Type B pancreatic cell (in vitro differentiated cells): ENCODE measurements at places on chromosomes 3 and 15. TPM values are rescaled to one million over a fixed set of nuclear protein-coding genes. Genes with fewer than 3 reads are reported as not detected.
A peak's percentile ranks its signal among the peaks of the same experiment; 100 is the strongest.

Gene SLC6A20
- total RNA-seq: 1.5 and 3.2 TPM in 2 replicates

DNA sequence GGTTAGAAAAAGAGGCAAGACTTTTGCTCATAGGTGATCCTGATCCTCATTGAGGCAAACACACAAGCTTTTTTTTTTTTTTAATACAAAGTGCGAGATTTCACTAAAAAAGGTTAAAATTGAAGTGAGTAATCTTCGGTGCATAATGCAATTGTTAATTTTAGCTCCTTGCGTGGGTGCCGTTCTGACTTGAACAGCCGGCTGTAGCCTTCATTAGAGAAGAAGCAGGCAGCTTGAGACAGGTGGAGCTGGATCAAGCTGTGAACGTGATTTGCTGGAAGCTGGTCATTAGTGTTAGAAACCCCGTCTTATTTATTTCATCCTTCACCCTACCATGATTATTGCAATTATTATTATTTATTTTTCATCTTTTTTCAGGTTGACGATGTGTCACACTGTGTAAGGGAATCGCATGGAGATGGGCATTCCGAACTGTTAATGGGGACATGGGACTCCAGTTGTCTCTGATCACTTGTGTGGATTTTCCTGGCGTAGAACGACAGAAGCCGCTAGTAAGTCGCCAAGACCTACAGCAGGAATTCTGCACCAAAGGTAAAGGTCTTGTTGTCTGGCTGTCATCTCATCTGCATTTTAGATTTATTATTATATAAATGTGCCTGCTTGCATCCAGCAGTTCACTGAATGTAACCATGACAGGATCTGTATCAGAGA is 40.2 kb downstream of the ARPP21 start:
- no peaks in the 10 kb centered on the region for H3K36me3 ChIP-seq
- H3K27ac ChIP-seq: no peak overlapping the region
- no peak overlapping the region for H3K4me3 ChIP-seq

Gene CHRFAM7A
- 0.55 and 3.8 TPM in 2 replicates for total RNA-seq

GRCh38 chr3:12165909-12166308 is 7.2 kb upstream of the TIMP4 start:
- H3K4me1 ChIP-seq: no peaks in the 10 kb centered on the region
- no peak overlapping the region for H3K27ac ChIP-seq
- H3K36me3 ChIP-seq: no peaks in the 10 kb centered on the region
- no peak for DNase-seq
- H3K4me3 ChIP-seq: no peak overlapping the region
- peaks cover 6% of the 10 kb centered on the region for H3K27me3 ChIP-seq

Gene WNT7A
- total RNA-seq: 3.4 and 15.1 TPM in 2 replicates

- H3K27ac ChIP-seq: peak overlapping the region; percentile 75
- no peak for DNase-seq
- no peaks in the 10 kb centered on the region for H3K36me3 ChIP-seq
Observed at GRCh38 chr15:67744331-67745072, 80.8 kb upstream of the SKOR1 start.

- H3K4me3 ChIP-seq: no peak overlapping the region
- H3K27ac ChIP-seq: no peak overlapping the region
- peaks cover 4% of the 10 kb centered on the region for H3K27me3 ChIP-seq
Observed at GRCh38 chr3:117645561-117646242, 936.1 kb downstream of the TUSC7 start.

DNA sequence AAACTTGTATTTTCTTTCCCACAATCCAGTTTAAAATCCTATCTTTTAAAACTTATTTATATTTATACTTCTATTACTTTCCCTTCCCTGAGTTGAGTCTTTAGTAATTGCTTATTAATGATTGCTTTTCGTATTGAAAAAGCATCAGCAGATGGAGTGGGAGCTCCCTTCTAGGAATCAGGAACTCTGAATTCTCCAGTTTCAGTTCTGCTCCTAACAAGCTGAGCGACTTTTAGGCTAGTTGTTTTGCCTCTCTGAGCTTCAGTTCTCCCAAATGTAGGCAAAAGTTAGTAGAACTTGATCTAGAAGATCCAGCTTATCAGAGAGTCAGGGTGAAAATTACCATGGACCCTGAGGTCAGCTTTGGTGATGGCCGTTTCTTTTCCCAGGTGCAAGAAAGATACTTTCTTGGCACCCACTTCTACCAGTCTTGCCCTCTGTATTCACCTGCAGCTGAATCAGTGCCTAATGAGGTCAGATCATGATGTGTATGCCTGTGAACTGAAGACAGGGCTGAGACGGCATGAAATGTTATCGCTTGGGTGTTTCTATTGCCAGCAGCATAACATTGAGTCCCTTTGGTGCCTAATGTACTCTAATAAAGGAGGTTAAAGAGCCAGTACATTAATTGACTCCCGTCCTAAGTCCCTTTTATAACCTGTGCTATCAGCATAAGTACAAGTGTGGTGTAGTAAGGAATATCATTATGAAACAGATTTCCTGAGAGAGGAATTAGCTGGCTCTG is 194.5 kb upstream of the TBC1D5 start:
- H3K36me3 ChIP-seq: no peaks in the 10 kb centered on the region
- no peaks in the 10 kb centered on the region for H3K4me1 ChIP-seq
- no peak for DNase-seq
- H3K27me3 ChIP-seq: no peaks in the 10 kb centered on the region
- H3K27ac ChIP-seq: no peak overlapping the region

Gene RBP2
- 25.3 and 95.9 TPM in 2 replicates for total RNA-seq

DNA sequence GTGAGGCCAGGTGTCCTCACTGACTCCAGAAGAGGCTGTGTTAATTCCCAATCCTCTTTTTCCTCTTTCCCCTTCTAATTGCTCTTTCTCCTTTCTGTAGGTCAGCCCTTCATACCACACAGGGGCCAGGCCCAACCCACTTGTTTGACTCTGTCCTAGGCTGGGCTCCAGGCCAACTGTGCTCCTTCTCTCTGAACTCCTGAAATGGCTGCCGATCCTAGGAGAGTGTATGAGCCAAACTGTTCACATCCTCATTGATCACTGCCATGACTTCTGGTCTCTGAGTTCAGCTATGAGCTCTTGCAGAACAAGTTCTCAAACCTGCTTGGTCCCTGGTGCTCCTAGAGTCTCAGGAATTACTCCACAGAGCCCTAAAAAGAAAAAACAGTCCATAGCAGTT is 145.1 kb downstream of the VGLL4 start:
- H3K36me3 ChIP-seq: peaks cover 9% of the 10 kb centered on the region
- DNase-seq: no peak
- peaks cover 25% of the 10 kb centered on the region for H3K4me1 ChIP-seq
- H3K27ac ChIP-seq: peak overlapping the region; percentile 91
- peak overlapping the region; percentile 69 for H3K4me3 ChIP-seq
